ENCODE measurements at places on chromosomes 13 and 19.
A peak's percentile ranks its signal among the peaks of the same experiment; 100 is the strongest.

- DNase-seq: no peak
Observed at GRCh38 chr19:1105008-1105872, 1.4 kb downstream of the GPX4 start.

GRCh38 chr13:114259974-114260373, 21.4 kb upstream of the UPF3A start:
- peak; percentile 58 for DNase-seq

DNA sequence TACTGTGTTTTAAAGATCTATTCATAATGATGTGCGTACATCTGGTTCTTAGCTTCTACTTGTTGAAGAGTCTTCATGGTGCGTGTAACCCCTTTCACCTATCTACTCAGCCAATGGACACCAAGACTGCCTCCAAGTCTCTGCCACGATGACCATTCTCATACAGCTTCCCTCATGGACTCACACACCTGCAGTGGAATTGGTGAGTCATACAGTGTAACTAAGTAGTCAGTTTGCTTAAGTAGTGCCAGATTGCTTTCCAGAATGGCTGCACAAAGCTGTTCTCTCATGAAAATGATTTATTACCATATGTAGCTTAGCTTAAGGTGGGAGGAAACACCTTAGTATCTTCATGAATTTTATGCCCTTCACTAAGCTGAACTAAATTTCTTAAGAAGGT, 112.3 kb downstream of the AKAP11 start:
- DNase-seq: no peak

- DNase-seq: peak; percentile 52
Observed at GRCh38 chr13:94494026-94494425, 14.5 kb upstream of the DCT start.

DNA sequence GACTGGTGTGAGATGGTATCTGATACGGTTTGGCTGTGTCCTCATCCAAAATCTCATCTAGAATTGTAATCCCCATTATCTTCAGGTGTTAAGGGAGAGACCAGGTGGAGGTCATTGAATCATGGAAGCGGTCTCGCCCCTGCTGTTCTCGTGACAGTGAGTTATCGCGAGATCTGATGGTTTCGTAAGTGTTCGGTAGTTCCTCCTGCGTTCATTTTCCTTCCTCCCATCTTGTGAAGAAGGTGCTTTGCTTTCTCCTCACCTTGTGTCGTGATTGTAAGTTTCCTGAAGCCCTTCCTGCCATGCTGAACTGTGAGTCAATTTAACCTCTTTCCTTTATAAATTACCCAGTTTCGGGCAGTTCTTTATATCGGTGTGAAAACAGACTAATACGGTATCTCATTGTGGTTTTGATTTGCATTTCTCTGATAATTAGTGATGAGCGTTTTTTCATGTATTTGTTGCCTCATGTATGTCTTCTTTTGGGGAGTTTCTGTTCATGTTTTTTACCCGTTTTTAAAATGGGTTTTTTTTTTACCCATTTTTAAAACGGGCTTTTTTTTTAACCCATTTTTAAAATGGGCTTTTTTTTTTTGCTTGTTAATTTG, 102.8 kb upstream of the SLC10A2 start:
- DNase-seq: no peak

GRCh38 chr13:30696278-30697176, 38.8 kb upstream of the ALOX5AP start:
- DNase-seq: no peak

GRCh38 chr13:22629374-22629773, 551.4 kb upstream of the SGCG start:
- DNase-seq: no peak

DNA sequence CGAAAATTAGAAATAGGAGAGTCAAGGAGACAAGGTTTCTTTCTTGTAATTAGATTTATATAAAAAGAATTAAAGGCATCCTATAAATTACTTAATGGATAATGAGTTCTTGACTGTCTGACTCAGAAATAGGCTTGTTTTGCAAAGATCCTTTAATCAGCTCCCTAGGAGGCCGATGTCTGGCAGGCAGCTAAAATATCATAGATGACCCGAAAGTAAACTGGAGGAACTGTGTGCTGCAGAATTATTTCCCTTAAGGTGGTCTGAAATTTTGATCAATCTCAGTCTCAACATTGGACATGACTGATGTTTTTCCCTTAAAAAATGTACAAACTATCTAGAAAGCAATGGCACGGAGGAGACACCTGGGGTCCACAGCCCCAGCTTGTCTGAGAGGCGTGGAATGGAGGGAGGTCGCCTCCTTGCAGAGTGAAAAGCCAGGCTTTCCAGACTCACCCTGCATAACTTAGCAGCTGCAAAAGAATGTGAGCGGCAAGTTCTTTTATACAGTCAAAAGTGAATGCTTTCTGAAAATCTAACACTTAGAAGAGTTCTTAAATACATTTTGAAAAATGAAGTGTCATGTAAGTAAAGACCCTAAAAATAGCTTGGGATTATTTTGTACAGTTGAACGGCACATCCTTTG, 44.8 kb downstream of the MBNL2 start:
- no peak for DNase-seq

GRCh38 chr13:113297370-113298042, 467 bp downstream of the LAMP1 start:
- DNase-seq: no peak

DNA sequence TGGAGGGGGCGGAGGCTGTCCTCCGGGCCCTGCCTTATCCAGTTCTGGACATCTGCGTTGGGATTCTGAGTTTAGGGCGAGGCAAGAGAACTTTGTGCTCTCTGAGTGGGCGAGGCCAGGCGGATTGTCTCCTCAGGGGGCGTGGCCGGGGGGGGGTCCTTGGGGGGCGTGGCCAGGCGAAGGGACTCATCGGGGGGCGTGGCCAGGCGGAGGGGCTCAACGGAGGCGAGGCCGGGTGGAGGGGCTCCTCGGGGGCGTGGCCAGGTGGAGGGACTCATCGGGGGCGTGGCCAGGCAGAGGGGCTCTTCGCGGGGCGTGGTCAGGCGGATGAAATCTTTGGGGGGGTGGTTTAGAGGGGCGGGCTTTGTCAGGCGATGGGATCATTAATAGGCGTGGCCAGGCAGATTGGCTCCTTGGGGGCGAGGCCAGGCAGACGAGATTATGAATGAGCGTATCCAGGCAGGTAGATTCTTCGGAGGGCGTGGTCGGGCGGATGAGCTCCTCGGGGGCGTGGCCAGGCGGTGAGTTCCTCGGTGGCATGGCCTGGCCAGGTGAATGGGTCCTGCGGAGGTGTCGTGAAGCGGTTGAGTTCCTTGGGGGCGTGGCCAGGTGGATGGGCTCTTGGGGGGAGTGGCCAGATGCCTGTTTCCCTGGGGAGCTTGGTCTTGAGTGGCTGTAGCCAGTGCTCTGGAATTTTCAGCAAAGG, 10.3 kb upstream of the CACNG7 start:
- no peak for DNase-seq

GRCh38 chr13:78020861-78021260, 102.2 kb upstream of the EDNRB start:
- no peak for DNase-seq

GRCh38 chr19:34808566-34808965, 35.6 kb upstream of the ZNF599 start:
- no peak for DNase-seq

- DNase-seq: peak; percentile 69
Observed at GRCh38 chr19:41641879-41642485, 15.1 kb upstream of the CEACAM4 start.

DNA sequence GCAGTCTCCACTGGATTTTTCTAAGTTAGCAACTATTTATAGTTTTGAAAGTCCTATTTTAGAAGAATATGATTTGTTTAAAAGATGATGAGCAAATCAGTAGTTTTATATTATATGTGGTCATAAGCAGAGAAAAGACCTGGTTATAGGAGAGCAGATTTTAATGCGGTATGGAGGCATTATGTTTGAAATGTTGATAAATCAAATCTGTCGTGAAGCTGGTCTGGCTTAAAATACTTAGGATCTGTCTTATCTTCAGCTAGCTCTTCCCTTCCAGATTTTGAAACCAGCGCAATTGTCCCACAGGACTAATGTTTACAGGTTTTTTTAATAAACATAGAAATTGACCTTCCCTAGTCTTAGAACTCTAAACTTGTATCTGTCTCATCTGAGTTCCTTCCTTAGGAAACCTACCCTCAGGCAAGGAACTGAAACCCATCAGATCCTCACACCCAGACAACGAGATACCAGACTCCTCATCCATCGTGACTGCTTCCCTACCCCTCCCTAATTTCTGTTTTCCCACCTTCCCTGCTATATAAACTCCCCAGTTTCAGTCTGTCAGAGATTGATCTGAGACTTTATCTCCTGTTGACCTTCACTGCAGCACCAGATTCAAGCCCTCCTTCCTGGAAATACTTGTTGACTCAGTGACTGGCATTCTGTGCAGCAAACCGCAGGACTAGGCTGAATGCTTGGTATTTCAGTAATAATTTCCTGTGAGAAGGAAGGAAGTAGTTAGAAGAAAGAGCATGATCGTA, 37.8 kb upstream of the CXCL17 start:
- DNase-seq: no peak

- no peak for DNase-seq
Observed at GRCh38 chr19:8478598-8478997, 23.8 kb downstream of the PRAM1 start.

DNA sequence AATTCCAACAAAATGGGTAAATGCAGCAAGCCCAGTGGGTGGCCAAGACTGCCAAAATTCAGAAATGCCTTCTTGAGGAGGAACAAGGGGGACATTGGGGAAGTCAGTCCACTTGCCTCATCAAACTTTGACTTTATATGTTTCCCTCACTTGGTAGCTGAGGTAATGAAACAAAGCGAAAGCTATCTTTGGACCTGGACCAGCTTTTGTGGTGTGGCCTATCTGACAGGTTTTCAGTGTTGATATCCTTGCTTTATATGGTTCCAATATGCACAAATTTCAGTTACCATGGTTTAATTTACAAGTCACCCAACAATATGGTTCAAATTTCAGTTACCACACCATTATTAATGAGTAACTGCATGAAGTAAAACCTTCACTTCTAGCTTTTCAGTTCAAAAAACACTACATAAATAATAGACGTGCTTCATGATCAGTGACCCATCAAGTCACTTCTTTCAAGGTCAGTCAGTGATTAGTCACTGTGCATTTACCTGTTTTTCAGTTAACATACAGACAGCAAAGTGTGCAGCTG, 17.7 kb upstream of the POU4F1 start:
- no peak for DNase-seq

DNA sequence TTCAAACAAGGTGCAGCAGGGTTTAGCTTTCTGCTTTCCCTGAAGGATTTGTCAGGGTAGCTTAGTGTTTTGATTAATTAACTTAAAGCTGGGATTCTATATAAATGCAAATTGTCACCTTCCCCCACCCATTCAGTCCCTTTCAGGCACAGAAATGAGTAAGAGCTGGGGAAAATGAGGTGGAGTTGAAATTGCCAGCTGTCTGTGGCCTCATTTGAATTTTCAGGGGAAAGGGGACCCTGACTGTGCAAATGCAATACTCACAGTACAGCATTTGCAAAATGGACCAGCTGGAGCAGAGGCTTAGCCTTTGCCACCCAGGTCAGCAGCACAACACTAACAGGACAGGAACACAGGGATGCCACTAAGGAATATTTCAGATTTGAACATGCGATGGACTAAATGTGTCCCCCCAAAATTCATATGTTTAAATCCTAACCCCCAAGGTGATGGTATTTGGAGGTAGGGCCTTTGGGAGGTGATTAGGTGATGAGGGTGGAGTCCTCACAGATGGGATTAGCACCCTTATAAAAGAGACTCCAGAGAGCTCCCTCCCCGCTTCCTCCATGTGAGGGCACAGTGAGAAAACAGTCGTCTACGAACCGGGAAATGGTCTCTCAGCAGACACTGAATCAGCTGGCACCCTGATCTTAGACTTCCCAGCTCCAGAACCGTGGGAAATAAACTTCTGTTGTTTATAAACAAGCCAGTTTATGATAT, 59.5 kb upstream of the CYSLTR2 start:
- DNase-seq: no peak

- no peak for DNase-seq
Observed at GRCh38 chr13:22168437-22169190, 497.7 kb downstream of the FGF9 start.

GRCh38 chr13:21701460-21701859, 30.6 kb downstream of the FGF9 start:
- no peak for DNase-seq

- no peak for DNase-seq
Observed at GRCh38 chr13:109782823-109783431, 3.5 kb downstream of the IRS2 start.

DNA sequence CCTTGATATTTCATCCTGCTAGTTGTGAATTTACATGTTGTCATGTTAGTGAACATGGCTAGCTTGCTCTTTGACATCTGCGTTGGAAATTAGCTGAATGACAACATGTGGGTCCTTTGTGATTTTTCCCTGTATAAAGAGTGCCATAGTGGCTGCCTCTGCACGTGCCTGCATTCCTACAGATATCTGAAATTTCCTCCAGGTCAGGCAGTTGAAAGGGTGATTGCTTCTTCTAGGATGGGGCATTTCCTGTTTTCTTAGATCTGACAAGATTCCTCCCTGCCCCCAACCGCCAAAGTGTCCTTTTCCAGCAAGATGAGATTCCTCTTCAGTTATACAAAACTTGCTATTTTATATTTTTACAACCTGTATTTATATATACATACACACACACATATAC, 8.8 kb downstream of the ZNF525 start:
- no peak for DNase-seq

- no peak for DNase-seq
Observed at GRCh38 chr19:35314031-35314430, 15.0 kb upstream of the CD22 start.

- DNase-seq: no peak
Observed at GRCh38 chr13:31286930-31287329, 87.2 kb downstream of the B3GLCT start.

DNA sequence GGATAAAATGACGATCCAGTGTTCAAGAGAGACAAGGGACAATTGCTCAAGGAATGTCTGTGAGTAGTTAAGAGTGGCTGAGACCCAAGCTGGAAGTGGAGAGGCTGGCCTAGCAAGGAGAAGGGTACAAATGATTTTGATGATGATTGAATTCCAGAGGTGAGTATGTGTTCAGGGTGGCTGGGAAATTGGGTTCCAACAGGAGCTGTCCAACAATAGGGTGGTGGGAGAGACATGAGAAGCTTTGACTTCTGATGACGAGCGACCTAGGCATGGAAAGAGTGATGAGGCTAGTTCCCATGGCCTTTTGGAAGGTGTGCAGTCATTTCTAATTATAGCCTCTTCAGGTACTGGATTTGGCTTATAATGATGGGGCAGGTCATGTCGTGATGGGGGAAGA, 29.1 kb upstream of the DCLK1 start:
- no peak for DNase-seq
